Thoracic aorta (tissue), 2 donors: ENCODE measurements at places on chromosomes 2 and 18.

DNA sequence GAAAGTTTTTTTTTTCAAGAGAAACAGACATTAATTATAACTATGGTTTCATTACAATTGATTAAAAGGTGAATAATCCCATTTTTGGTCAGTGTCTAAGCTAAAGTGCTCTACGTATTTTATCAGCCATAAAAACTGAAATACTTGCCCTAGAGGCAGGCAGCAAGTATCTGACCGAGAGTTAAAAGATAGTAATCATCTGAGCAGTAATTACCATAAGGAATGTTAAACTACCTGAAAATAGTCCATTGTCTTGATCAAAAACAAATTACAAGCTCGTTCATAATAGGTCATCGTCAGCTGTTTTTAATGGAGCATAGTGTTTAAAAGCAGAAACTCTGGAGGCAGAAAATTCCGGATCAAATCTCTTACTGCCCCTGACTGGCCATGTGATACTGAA lies 105.7 kb upstream of the ZEB2 start:
- no peak for DNase-seq

DNA sequence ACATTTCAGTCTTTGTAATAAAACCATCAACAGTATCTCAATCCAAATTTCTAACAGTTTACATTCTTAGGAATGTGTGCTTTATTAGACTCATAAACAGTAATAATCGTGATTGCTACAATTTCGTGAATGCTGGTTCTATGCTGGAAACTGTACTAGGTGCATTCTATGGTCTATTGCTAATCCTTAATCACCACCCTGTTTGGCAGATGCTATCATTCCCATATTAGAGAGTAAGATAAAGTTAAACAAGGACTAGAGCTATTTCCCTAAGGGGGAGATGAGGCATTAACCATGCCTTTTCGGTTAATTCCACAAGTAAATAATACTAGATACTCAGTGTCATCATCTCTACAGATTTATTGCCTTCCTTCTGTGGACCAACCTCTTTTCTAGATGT lies 244.0 kb downstream of the PAX3 start:
- no peak for DNase-seq

DNA sequence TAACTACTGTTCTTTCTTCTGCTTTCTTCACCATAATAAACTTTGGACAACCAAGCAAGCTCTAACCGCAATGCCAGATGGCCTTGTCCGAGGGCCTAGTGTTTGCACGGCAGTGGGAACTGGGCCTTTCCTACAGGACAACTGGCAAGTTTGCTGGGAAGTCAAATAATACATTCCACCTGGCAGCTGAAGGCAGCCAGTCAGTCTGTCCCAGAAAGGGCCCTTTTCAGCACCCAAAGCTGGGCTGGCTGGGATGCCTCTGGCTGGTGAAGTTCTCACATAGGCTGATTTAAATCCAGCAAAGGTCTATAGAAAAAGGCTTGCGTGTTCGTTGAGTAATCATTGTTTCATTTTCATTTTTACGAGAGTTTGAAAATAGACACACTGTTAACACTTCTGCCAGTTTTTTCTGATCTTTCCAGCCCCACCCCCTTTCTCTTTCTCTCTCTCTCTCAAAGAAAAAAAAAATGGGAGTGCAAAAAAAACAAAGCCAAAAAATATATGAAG lies 110.0 kb upstream of the EPAS1 start:
- no peak for DNase-seq

DNA sequence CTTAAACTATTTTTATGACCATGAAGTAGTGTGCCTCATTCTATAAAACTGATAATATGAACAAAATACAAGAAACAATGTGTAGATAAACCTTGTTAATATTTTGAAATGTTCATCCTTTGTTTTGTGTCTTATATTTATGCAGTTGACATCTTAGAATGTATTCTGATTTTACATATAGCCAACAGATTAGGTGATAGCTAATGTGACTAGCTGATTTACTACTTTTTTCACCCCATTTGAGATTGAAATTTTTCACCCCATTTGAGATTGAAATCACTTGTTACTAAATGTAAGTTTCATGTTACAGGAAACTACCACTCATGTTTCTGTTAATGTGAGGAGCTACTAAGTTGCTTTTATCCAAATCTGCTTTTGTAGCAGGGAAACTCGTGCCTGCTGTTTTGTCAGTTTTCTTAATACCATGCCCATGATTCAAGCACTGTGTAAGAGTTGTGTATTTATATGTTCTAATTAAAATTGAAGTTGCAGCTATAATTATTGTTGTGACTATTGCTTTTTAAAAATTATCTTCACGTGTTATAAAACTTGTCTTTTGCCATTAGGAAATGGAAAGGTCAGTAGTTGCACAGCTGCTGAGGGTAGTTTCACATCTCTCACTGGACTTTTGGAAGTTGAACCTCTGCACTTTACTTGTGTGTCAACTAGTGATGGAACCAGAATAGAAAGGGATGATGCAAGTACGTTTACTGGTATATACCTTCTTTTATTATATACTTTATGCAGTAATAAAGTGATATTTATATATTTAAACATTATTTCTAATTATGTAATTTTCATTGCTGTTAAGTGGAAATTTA lies 96.6 kb downstream of the BIRC6 start:
- DNase-seq: no peak

- no peak for DNase-seq
These were observed 27.2 kb downstream of the MAP4K3 start for GRCh38 chr2:39409697-39410389.

- DNase-seq: no peak
These were observed 34.9 kb downstream of the GPD2 start for GRCh38 chr2:156470975-156471583.

- no peak for DNase-seq
These were observed 951.3 kb upstream of the ACVR2A start for GRCh38 chr2:146893500-146894041.

- DNase-seq: no peak
These were observed 491.8 kb downstream of the TXNL1 start for GRCh38 chr18:56146565-56146964.

- DNase-seq: no peak
These were observed 1.3 kb upstream of the MOCOS start for GRCh38 chr18:36185901-36186460.

- DNase-seq: no peak
These were observed 18.7 kb upstream of the DHRS9 start for GRCh38 chr2:169050476-169051240.

- no peak for DNase-seq
These were observed 71.4 kb upstream of the ITGB6 start for GRCh38 chr2:160271171-160272086.

DNA sequence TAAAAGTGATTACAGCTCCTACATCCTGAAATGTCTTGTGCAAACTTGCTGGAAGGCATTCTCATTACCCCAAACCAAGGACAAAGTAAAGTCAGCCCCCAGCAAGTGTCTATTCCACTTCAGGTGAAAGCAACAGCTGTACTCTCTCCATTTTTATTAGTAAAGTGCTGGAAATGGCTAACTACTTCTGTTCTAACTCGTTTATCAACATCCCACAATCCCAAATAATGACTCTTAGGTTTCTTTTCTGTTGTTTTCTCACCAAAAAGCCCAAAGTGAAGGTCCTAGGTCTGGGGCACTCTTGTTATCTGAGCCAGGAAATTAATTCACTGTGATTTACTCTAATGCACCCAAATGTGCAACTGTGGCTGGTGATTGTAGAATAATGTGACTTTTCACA lies 105.7 kb downstream of the LRRC30 start:
- DNase-seq: no peak

GRCh38 chr2:158305501-158305900 lies 151.1 kb downstream of the CCDC148 start:
- DNase-seq: no peak

GRCh38 chr2:74577448-74577847 lies 22.9 kb downstream of the DOK1 start:
- no peak for DNase-seq

DNA sequence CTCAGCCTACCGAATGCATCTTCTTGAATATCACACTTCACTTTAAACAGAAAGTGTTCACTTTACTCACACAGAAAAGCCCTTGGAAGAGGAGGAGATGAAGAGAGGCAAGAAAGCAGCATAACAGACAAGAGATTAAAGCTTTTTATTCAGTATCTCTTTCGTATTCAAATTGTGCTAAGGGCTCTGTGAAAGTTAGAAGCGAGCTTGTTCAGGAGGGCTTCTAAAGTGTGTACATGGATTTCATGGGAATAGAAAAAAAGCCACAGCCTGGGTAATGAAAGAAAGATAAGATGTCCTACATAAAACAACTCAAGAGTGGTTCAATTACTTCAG lies 531.9 kb downstream of the TMEM182 start:
- DNase-seq: no peak

- DNase-seq: no peak
These were observed 35.5 kb downstream of the SLC4A5 start for GRCh38 chr2:74307720-74308119.

DNA sequence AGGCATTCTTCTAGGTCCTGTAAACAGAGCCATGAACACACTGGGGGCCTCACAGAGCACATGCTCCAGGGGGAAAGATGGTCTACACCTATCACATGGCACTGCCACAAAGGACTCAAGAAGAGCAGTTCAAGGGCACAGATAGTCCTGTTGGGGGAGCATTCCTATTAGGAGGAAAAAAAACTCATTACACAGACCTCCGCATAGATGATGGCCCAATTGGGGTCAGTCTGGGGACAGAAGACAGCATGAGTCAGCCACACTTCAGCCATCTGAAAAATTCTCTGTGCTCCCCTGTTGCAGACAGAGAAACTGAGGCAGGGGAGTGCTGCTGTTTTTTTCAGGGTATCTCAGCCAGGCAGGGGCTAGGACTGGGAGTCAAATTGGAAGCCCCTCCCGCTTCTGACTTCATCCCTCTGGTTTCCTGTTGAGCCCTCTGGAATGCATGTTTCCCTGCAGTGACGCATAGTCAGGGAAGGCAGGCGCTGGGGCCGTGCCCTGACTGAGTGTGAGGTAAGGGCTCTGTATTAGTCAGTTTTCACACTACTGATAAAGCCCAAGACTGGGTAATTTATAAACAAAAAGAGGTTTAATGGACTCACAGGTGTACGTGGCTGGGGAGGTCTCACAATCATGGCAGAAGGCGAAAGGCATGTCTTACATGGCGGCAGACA lies 67.9 kb downstream of the RHOB start:
- peak; percentile 47 for DNase-seq

GRCh38 chr2:29397713-29398112 lies 282.5 kb downstream of the CLIP4 start:
- no peak for DNase-seq

GRCh38 chr2:64795024-64795592 lies 141.4 kb upstream of the SERTAD2 start:
- no peak for DNase-seq

DNA sequence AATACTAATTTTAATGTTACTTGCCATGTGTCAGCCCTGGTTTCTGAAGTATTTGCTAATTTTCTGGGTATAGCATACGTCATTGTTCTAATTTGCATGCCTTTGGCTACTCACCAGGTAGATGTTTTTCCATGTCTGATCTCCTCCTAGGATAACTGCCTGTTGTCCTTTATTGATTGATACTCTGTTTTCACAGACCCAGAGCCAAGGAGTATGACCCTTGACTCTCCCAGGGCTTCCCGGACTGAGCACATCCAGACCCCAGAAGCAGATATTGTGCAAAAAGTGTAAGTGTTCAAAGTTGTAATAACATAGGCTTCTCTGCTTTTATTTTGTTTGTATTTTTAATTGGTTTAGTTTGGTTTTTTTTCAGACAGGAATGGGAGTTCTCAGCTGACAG lies 53.8 kb downstream of the SUMO1 start:
- DNase-seq: no peak

GRCh38 chr2:85409845-85410583 lies at the start of gene CAPG:
TSS of gene CAPG (minus strand) at chr2:85410366. CDS start at chr2:85402145, 8,221 bp downstream.
- no peak for DNase-seq

- no peak for DNase-seq
These were observed 59.1 kb downstream of the NETO1 start for GRCh38 chr18:72808680-72809079.

GRCh38 chr2:237574894-237575868 lies 8.8 kb downstream of the PRLH start:
- no peak for DNase-seq

DNA sequence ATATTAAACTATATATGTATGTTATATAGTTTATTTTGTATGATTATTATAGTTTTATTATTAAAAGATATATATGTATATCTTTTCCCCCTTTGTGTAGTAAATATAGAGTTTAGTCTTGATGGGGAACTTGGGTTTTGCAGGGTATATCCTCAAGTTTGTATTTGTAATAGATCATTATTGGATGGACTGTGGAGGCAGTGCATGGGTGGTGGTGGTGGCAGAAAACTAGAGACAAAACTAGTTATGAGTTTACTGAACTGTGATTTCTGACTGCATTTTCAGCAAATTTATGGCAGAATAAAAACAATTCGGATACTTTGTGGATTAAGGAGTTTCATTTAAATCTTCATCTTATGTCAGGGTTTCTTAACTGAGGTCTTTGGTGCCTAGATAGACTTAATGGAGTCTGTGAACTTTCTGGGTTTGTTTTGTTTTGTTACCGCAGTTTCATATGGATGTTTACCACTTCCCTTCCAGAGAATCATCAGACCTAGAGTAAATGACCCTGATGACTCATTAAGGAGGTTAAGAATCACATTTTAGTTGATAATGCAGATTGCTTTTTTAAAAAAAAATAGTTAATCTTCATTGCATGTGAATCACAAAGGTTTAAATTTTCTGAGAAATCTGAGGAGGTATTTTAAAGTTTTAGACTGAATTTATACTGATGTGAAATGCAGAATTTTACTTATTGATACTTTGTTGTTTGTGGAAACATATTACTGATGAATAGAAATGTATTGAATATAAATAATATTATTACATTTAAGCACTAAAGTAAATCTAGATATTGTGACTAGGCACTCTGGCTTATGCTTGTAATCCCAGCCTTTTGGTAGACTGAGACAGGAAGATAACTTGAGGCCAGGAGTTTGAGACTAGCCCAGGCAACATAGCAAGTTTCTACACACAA lies 14.5 kb downstream of the EPC2 start:
- no peak for DNase-seq

GRCh38 chr2:4499316-4500030 lies 796.1 kb downstream of the DCDC2C start:
- DNase-seq: no peak

DNA sequence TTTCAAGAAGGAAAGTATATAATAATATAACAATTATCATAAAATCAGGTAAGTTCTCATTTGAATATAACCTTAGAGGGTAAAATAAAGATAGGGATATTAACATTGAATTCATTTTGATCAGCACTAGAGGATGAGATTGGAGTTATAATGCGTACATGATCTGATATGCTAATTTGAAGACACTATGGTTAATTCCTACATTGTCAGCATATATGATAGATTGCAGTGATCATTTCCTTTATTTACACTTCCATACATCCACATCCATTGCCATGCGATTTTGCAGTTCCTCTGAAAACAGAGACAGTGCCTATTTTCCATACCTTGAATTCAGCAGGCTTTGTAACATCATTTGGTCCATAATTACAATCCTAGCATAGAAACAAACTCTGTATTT lies 519.2 kb downstream of the CCDC85A start:
- no peak for DNase-seq

- DNase-seq: no peak
These were observed 15.8 kb downstream of the TRAF3IP1 start for GRCh38 chr2:238336151-238336550.

- DNase-seq: no peak
These were observed 100.9 kb upstream of the TNP1 start for GRCh38 chr2:216960671-216961268.

- DNase-seq: no peak
These were observed 7.9 kb downstream of the PPP3R1 start for GRCh38 chr2:68244456-68244855.
